ENCODE measurements at places on chromosomes 2 and 18.

DNA sequence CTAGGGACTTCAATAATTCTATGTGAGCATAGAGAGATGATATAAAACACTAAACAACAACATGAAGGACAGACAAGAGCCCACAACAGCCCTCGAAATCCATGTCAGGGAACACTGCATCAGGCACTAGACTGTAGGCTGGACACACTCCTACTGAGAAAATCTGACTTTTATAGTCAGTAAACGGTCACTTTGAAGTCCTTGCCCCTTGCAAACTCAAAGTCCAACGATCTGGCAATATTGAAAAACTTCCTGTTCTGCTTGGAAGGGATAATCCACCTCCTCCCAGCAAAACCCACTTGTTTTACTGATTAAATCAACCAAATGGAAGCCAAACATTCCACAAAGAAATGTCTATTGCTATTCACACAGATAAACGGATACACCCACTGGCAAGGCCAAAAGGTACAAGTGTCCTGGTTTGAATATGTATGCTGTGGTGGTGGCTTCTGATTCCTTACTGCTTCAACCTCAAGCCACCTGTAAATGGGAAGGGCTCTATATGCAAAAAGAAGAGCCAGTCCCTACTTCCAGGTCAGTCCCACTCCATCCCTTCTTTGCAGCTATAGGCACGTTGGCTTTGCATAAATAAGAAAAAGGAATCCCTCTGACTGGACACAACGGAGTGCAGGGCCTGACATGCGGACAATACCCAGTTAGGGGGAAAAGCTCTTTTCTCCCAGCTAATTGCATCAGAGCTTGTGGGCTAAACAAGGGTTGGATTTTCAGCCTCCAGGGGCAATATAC, 56.6 kb downstream of the STK39 start:
- no peak for DNase-seq

GRCh38 chr2:20444993-20445910, 1.6 kb upstream of the RHOB start:
- DNase-seq: no peak

DNA sequence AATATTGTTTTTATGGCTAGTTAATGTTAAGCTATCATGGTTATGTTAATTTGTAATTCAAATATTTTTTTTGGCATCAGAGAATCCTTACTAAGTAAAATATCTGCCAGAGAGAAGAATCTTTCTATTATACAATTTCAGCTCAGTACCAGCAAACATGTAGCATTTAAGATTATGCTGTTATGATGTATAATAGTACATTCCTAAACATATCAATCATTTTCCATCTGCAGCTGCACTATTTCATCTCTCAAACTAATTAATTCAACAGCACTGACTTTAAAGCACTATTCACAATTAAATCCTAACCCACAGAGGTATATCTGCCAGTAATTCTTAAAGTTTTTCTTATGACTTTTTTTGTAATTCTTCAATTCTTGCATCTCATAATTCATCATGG, 250.6 kb downstream of the CD226 start:
- no peak for DNase-seq

DNA sequence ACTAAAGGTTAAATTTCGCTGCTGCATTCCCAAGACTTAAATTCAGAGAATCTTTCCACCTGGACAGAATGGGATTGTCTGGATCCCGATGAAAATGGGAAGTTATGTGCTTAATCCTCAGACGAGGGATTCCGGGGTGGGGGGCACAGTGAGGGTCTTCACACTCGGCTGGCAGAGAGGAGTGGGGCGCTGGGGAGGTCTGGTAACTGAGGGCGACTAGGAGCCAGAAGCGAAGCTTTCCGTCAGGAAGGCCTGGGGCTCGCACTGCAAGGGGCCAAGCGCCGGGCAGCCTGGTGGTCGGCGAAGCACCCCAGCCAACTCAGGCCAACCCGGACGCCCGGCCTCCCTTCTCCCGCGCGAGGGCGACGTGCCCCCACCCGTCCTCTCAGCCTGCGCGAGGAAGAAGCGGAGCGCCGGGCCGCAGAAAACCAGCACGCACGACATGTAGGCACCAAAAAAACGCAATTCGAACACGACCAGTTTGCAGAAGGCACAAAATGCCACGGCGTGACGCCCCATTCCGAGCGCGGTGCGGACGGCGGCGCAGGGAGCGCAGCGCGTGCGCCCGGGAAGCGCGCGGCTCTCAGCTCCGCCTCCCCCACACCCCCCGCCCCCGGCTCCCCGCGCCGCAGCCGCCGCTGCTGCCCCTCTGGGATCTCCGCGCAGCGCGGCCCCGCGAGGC, 188.1 kb downstream of the ZEB2 start:
- no peak for DNase-seq

GRCh38 chr2:104758199-104758620, 95.7 kb upstream of the POU3F3 start:
- DNase-seq: no peak

DNA sequence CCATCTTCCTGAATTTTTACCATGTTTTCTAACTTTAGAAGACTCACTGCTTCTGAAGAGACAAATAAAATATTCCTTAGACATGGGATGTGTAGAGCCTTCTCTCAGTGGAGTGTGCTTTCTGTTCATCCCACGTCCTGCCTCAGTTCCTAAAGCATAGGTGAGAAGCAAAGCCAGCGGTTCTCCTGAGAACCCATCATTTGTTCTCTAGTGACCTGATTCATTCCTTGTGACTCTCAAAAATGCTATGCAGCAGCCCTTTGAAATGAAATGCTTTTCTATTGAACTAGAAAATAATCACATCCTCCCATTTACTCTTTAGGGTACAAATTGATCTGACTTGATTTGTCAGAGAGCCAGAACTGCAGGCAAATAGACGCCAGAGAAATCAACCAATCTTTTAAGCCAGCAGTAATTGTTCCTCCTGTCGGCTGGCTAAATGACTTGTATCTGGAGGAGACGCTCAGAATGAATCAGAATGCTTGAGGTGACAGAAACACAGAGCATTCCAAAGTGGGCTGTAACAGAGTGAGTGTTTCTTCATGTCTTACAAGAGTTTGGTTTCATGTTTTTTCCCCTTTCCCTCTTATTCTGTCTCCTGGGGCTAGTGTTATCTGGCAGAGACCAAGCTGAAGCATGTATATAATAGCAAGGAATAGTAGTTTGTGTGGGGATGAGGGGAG, 81.3 kb upstream of the TMEM178A start:
- peak; percentile 12 for DNase-seq

GRCh38 chr2:107027810-107028209, 141.8 kb upstream of the ST6GAL2 start:
- DNase-seq: no peak

DNA sequence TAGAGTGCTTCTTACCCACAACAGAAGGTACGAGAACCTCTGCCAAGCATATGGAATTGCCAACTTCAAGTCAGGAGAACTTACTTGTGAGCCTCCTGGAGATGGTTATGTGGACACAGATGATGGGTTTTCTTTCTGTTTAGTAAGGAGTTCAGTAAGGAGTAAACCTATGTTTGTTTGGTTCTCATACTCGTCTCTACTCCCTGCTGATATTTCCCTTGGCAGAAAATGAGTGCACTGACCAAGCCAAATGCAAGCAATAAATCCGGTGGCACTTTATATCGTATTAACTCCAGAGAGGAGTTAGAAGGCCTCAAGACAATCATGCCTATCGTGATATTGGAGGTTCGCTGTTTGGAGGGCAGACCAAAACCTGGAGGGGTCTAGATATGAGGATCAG, 83.2 kb upstream of the CYP1B1 start:
- DNase-seq: no peak

GRCh38 chr2:96150007-96150640, 4.9 kb upstream of the DUSP2 start:
- DNase-seq: no peak

GRCh38 chr2:144675331-144675730, 155.4 kb upstream of the ZEB2 start:
- no peak for DNase-seq

GRCh38 chr2:187001248-187001647, 152.3 kb upstream of the ZSWIM2 start:
- no peak for DNase-seq

- no peak for DNase-seq
Measured at GRCh38 chr18:62814132-62814759, 98.9 kb downstream of the PHLPP1 start.

GRCh38 chr2:190069936-190070696, 7.6 kb upstream of the MSTN start:
- peak; percentile 41 for DNase-seq

DNA sequence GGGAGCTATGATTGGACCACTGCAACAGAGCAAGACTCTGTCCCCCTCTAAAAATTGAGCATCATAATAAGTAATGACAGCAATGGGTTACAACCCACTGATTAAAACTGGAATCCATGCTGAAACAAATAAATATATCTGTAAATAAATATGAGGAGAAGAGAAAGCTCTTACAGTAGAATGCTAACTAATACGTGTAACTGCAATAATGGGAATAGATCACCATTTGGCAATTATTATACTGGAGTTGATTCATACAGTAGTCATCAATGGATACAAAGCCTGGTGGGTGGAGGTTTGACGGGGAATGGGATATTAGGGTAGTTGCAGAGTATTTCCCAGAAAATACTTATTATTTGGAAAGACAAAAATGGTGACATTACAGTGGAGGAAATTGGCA, 6.1 kb upstream of the INO80B start:
- no peak for DNase-seq

Data from fibroblast of skin of left biceps (primary cell).